HT1080 (cell line): ENCODE measurements at places on chromosomes 3 and 15. TPM values are rescaled to one million over a fixed set of nuclear protein-coding genes. Genes with fewer than 3 reads are reported as not detected.

Gene A4GNT
- total RNA-seq, result not detected in 2 replicates

DNA sequence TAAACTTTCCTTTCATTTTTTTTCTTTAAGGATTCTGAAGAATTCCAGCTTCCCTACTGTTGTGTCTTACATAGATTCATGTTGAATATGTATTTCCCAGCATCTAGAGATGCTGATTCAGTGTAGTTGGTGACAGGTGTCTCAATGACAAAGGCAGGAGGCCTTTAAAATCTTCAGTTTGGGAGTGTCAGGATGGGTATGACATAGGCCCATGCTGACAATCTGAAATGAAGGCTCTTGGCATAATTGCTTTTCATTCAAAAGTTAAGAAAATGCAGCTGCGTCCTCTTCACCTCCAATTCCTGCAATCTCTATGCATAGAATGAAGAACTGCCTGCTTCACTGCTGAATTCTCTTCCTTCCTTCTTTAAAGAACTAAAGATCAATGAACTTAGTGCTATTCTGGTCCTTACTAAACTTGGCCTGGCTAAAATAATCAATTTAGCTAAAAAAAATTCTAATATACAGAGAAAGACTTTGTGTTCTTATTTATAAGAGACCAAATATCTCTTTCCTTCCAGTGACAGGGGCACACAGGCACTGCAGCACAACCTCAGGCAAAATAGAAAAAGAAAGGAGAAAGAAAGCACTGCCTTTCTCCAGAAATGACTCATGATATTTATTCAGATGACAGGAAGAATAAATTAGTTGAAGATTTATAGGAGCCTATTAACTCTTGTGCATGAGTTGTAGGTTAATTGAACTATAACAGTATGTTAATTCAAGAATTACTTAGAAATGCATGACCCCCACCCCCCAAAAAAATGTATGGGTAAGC, 152.6 kb upstream of the GBE1 start:
- DNase-seq, result peak; percentile 11

Gene CASR
- total RNA-seq, result not detected in 2 replicates

Gene STRA6
- 0.10 TPM in 1 of 2 replicates, not detected in the other for total RNA-seq

GRCh38 chr3:60010781-60011180, 961.0 kb upstream of the CFAP20DC start:
- DNase-seq, result peak; percentile 2

- DNase-seq, result no peak
Observed at GRCh38 chr3:42843713-42844411, 31.8 kb downstream of the CYP8B1 start.

GRCh38 chr15:72992841-72993252, 59.4 kb upstream of the NEO1 start:
- no peak for DNase-seq

DNA sequence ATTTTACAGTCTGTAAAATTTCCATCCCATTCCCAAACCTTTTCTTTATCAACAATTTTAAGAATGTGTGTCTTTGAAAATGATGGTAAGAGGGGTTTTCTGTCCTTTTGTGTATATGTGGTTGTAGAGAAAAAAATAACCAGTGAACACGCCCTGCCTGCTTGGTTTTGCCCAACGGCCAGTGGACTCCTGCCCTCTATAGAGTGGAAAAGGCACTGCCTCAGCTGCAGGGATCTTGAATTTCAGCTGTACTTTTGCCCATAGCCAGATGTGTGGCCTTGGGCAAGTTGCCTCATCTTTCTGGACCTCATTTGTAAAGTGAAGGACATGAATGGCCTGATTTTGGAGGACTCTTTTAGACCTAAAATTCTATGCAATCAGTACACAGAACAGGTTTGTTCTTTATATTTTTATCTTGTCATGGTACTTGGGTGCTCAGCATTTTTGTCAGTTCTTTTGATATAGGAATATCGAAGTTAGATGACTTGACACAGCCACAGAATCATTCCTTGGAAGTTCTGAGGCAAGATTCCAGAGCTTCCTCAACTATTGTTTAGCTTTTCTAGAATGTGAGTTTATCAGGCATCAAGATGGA, 81.0 kb downstream of the CLDN11 start:
- DNase-seq, result peak; percentile 54

Gene ADPRH
- total RNA-seq, result not detected in 2 replicates

- no peak for DNase-seq
Observed at GRCh38 chr3:115398506-115398905, 224.8 kb upstream of the GAP43 start.

GRCh38 chr3:149589332-149589731, 68.5 kb downstream of the WWTR1 start:
- DNase-seq, result peak; percentile 93

Gene EFHB
- total RNA-seq, result 1.8 TPM in 1 of 2 replicates, not detected in the other

DNA sequence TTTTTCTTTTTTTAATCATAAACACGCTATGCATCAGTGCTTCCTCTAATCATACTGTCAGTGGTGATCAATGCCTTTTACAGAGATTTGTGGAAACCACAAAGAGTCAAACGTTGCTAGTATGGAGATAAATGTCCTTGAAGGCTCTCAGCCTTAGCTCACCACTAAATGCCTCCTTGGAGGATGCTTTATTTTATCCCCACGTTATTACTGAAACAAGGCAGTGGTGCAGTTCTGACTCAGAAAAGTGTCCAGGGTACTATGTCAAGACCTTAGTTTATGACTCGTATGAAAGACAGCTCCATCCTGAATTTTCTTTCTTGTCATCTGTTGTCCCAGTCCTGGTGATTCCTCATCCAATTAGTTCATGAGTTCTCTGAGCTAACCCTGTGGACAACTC, 1146.7 kb downstream of the IGSF11 start:
- peak; percentile 73 for DNase-seq

Gene IQCH
- total RNA-seq, result 3.5 and 5.0 TPM in 2 replicates

Gene PPM1M
- 1.5 and 1.8 TPM in 2 replicates for total RNA-seq

Gene GOLGA6B
- total RNA-seq, result 0.18 TPM in 1 of 2 replicates, not detected in the other

Gene ALG1L2
- not detected in 2 replicates for total RNA-seq

Gene FBN1
- total RNA-seq, result 18.5 and 21.0 TPM in 2 replicates

- no peak for DNase-seq
Observed at GRCh38 chr15:50933341-50933740, 24.9 kb downstream of the AP4E1 start.

DNA sequence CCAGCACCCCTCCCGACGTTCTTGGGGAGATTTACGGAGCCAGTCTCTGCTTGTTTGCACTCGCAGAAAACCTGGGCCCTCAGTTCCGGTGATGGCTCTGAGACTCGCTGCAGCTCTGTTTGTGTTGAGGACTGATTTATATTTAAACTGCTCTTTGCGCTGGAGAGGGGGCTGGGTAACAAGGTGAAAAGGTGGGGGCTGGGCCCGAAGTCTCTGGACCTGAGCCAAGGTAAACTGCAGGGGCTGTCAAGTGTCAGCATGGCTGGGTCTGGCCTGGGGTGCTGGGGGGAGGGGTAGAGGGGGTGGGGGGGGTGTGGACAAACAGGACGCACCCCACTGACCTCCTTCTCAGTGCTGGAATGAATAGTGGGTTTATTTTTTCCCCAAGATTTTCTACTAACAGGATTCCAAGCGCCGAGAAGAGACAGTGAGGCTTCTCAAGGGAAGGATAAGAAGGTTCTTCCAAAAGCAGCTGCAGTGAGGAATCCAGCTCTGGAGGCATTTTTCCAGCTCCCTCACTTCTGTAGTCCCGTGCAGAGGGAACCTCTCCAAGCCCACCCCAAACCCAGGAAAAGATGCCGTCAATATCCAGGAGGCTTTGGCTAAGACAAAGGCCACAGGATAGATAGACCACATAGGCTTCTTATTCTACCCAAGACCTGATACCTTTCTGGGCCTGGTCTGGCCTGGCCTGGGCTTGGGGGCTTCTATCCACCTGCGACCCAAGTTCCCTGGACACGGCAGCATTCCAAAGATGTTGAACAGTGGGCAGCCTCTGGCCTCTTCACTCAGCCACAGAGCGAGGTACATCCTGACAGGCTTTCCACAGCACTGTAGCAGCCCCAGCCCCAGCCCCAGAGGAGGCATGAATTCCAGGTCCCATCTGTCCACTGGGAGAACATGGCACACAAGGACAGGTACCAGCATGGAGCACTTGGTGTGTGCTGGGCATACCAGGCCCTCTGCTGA, 938 bp upstream of the SLCO2A1 start:
- no peak for DNase-seq

Gene ZDHHC3
- total RNA-seq, result 60.7 and 72.8 TPM in 2 replicates

DNA sequence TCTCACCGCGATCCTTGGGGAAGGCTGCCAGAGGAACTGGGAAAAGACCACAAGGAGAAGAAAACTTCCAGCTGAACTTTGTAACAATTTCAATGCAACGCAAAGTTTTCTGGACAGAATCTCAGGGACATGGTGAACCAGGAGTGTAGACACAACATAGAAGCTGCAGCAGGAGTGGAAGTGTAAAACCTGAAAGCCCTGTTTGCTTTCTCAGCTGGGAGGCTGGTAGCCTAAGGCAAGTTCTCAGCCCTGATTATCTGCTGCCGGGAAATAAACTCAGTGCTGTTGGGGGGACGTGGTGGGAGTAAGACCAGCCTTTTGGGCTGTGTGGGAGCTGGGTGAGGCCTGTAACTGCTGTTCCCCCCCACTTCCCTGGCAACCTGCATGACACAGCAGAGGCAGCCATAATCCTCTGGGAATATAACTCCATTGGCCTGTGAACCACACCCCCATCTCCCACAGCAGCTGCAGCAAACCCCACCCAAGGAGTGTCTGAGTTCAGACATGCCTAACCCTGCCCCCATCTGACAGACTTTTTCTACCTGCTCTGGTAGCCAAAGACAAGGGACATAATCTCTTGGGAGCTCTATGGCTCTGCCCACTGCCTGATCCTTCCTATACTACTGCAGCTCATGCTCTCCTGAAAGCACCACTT, 106.7 kb downstream of the ZNF621 start:
- DNase-seq, result no peak

- peak; percentile 54 for DNase-seq
Observed at GRCh38 chr3:114363554-114364202, 69.8 kb downstream of the TIGIT start.

Gene CPN2
- not detected in 2 replicates for total RNA-seq

DNA sequence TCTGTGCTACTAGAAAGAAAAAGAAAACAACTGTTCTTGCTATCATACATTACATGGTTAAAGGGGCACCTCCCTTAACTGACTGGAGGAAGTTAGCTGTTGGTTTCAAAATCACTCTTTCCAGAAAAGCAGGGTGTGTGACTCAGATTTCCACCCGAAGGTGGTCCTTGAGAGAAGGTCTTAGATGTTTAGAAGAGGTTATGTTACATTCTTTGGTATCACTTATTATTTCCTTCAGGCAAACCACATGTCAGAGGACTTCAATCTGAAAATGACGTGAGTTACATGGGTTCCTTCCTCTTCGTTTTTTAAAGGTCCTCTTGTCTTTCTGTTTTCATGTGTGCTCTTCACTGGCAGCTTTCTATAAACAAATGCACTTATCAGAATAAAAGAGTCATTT, 307.9 kb upstream of the CBLB start:
- DNase-seq, result peak; percentile 36

GRCh38 chr3:99342383-99342782, 296.0 kb upstream of the COL8A1 start:
- DNase-seq, result no peak

GRCh38 chr3:191283400-191283799, 45.8 kb upstream of the CCDC50 start:
- DNase-seq, result no peak

DNA sequence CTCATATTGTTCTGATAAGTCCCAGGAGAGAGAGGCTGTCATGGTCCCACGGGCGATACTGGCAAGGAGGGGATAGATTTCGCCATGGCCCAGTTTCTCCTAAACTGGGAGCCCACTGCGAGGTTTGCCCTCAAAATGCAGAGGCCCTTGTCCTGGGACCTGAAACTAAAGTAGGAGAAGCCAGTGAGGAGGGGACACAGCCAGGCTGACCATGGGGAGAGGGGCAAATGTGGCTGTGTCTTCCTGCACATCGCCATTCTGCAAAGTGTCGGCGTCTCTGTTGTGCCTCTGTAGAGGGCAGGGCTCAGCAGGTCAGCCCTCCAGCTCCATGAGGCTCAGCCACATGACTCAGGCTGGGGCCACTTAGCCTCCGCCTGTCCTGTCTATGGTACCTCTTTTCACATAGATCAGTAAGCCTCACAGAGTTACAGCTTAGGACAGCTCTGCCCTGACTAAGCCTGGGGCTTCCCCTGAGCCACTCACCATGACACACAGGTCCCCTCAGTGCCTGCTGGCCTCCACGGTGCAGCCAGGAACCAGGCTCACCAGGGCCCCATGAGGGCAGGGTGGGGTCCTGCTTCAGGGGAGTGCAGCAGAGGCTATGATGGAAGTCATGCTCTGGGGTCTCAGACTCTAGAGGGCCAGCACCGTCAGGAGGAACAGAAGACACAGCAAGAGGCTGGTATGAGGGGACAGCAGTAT, 28.6 kb upstream of the PLXNA1 start:
- DNase-seq, result peak; percentile 40

Gene RBPMS2
- 0.14 TPM in 1 of 2 replicates, not detected in the other for total RNA-seq
